ENCODE measurements at places on chromosomes 1 and 21. TPM values are rescaled to one million over a fixed set of nuclear protein-coding genes. Genes with fewer than 3 reads are reported as not detected.

DNA sequence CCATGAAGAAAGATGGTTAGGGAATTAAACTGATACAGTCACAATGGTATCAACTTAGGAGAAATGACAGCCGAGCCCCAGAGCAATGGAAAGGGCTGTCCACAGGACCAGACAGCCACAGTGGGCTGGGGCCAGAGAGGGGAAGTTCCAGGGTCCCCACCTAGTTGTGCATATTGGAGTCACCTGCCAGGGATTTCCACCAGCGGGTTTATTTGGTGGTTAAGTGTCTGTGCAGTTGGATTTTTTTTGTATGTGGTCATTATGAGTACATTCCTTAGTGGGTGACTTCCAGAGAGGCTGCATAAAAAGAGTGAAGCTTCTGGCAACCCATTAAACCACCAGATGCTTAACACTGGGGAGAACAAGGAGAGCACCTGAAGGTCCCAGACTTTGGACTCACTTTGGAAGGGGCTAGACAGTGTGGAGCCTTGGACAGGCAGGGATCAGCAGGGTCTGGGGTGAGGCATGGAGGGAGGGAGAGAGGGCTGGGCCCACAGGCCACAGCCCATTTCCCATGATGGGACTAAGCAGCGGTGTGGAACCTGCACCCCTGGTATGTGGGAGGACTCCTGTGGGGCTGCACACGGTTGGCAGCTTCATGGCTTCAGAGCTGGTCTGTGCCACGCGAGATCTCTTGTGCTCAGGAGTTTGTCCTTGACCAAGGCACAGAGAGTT lies 7.8 kb upstream of the PTTG1IP start:
- DNase-seq, result no peak

GRCh38 chr1:235968831-235969230 lies 96.1 kb downstream of the NID1 start:
- DNase-seq, result no peak

GRCh38 chr1:9551984-9552383 lies 12.7 kb downstream of the SLC25A33 start:
- no peak for DNase-seq

Gene ABCG1
- 13.8 TPM for total RNA-seq

DNA sequence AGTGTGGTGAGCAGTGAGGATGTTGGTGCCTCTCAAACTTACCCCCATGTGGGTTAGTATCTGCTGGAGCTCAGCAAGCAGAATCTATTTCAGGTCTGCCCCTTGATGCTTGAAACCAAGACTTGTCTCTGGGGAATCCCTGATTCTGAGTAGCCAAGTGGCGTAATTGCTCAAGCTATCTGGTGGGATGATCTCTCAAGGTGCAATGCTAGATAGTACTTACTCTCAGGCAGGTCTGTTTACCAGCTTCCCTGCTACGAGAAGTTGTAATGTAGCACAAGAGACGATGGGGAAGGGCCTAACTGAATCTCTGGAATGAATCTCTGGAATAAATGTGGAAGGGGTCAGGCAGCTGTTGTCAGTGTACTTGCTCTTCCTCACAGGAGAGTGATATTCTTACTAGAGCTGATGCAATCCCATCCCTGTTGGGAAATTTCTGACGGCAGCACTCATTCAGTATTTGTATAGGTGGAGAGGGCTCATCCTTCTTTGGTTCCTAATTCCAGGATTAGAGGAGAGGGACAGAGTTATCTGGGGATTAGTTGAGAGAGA lies 65.4 kb downstream of the MACF1 start:
- no peak for DNase-seq

Gene RASSF5
- 5.4 TPM for total RNA-seq

DNA sequence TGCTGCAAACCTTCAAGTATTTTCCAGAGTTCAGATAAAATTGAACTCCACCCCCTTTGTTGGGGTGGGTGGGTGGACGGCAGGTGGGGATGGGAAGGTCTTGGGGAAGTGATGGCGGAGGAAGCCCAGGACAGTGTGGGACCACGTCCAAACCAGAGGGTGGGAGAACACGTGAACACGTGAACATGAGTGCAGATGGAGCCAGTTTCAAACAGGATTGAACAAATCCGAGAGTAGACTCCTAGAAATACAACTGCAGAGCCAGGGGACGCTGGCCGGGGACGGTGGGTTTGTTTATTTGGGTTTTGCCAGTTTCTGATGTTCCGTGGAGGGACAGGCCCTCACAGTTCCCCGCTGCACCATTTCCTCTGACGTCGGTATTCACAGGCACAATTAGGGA lies 2.9 kb downstream of the KRTAP10-2 start:
- no peak for DNase-seq

Gene NBPF6
- not detected for total RNA-seq

DNA sequence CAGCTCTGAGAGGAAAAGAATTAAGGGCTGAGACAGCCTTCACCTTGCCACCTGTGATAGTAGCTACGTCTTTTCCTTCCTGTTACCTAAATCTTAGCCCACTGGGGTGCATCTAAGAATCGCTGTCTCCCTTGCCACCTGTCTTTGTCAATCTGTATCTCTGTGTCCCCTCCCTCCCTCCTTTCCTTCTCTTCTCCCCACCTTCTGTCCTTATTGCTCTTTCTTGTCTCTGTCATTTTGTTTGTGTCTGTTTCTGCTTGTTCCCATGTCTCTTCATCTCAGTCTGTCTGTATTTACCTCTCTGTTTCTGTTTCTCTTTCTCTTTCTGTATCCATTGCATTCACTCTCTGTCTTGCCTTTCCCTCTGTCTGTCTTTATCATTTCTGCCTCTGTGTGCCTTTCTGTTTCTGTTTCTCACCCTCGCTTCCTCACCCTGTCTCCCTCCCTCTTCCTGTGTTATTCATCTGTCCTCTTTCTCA lies 30.2 kb downstream of the SLC22A15 start:
- no peak for DNase-seq

Gene SHE
- total RNA-seq, result 1.7 TPM

Gene SRSF4
- total RNA-seq, result 86.3 TPM

DNA sequence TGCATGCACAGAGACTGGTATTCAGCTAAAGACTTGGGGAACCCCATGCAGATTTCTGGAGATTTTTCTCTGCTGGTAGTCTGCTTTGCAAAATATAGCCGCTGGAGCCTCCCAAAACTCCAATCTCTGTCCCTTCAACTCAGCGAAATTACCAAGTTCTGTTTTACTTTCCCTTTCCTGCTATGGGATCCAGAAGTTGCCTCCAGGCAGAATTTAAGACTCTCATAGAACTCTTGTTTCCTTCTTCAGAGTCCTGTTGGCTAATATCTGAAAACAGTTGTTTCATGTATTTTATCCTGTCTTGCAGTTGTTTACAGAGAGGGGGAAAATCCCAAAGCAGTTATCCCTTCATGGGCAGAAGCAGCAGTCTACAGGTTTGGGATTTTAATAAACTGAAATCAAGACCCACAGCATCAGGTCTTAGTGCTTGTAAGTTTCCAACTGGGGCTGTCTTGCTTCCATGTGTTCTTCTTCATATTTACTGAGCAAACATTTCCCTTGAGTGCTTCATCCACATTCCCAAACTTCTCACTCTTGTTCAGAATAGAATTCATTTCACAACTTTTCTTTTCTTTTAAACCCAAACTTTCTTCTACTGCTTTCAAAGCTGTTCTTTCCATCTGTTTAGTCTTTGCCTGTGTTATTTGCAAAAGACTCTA lies 221.3 kb upstream of the DMRTA2 start:
- no peak for DNase-seq

GRCh38 chr1:219959540-219960203 lies 31.3 kb upstream of the SLC30A10 start:
- no peak for DNase-seq

GRCh38 chr1:151984313-151984956 lies 9.2 kb downstream of the S100A10 start:
- no peak for DNase-seq

Gene ZSWIM5
- 9.0 TPM for total RNA-seq

DNA sequence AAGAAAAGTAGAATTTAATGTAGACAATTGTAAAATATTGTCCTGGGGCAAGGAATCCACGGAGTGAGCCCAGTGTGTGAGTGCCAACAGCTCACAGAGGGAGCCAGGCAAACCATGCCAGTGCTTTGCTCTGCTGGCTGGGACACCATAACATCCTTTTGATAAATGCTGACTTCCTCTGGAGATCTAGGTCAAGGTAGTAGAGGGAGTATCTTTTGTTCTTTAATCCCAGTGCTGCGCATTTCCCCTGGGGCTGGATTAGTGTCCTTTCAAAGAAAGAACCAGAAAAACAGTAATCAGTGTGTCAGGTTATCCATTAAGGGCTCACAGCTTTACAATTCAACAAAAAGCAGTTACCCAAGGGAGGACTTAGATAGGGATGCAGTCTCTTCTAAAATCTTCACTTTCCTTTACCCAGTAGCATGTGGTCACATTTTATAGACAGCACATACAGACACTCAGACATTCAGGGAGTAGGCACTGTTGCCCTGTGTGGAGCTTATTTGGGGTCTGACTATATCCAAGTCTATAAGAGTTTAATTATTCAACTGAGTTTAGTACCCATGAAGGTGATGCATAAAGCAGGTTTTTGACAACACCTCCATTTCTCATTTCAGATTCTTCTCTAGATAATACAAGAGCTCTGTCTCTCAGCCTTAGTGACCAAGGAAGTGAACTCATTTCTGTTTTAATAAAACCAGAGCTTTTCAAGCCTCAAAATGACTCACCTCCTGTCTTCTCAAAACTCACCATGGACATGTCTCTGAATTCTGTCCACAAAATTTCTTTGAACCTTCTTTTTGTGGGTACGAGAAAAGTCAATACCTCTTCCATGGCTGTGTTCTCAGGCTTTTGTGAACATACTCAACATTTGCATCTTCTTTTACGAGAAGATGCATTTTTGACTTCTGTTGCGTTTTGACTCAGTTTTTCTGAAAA lies 215.3 kb downstream of the BRINP2 start:
- DNase-seq, result no peak

Gene FCMR
- total RNA-seq, result 2.7 TPM

DNA sequence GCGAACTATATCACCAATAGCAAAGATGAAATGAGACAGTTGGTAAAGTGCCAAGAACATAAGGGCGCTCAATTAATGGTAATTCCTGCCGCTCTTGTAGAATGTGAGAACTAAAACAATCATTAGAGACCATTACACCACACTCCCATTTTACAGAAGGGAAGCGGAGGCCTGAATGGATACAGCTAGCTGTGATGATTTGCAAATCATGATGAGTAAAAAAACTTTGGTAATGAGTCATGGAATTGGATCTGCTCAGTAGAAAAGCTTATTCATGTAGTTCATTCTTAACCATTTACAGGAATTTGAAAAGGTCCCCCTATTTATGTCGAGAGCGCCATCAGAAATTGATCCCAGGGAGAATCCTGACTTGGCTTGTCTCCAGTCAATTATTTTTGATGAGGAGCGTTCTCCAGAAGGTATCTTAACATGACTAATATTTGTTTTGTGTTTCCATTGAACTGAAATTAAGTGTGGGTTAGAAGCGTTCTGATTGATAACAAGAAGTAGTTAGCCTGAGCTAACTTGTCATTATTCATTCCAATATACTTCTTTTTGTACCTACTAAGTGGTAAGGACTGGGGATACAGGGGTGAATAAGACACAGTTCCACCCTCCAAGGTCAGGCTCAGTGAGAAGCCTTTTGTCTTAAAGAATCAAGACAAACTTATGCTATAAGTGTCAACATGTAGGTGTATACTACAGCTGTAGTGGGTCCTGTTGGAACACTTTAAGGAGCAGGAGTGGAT lies 812 bp downstream of the TTC4 start:
- no peak for DNase-seq

- no peak for DNase-seq
Measured at GRCh38 chr1:53951697-53952096, 5.5 kb downstream of the LRRC42 start.

GRCh38 chr1:17066361-17067068 lies 12.7 kb upstream of the SDHB start:
- DNase-seq, result no peak

GRCh38 chr1:182629499-182630096 lies 25.4 kb upstream of the RGS16 start:
- DNase-seq, result no peak

Gene RHD
- not detected for total RNA-seq

Gene OR6K3
- not detected for total RNA-seq

Gene PROK1
- total RNA-seq, result not detected

DNA sequence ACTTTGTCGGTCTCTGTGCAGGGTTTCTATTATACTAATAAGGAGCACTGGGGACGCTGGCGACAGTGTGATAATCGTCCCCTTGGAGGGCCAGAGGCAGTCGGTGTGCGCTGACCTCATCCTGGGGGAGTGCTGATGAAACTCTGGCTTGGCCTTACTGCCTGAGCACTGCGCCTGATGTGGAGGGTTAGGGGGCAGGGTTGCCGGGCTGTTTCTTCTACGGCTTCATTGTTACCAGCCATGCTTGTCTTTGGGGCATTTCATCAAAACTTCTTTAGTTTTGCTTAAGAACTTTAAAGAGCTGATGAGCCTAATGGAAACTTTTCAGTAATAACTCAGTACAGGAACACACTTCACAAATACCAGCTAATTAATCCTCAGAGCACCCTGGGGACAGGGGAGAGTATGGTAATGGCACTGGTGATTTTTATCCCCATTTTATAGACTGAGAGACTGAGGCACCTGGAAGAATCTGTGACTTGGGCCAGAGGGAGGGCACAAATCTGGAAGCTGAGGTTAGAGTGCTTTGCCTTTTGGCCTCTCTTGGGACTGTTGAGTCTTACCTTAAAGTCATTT lies 81.8 kb downstream of the PEX14 start:
- DNase-seq, result no peak

DNA sequence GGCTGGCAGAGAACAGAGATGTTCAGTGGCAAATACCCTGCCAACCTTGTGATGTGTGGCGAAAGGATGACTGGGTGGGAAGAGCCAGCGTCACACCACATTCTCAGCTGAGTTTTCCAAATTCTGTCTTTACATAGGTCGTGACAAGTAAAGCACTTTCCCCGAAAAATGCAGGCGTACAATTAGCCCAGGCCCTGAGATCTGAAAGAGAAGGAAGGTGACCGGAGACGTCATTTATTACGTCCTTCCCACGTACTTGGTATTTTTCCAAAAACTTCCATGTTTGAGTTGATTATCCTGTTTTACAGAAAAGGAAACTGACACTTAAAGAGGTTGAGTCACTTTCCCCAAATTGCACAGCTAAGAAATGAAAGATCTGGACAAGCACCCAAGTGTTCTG lies 413.3 kb downstream of the PRDM2 start:
- DNase-seq, result no peak

GRCh38 chr1:34726861-34727260 lies 28.0 kb upstream of the GJB5 start:
- DNase-seq, result no peak

GRCh38 chr21:46437511-46437910 lies 21.2 kb upstream of the DIP2A start:
- DNase-seq, result no peak

DNA sequence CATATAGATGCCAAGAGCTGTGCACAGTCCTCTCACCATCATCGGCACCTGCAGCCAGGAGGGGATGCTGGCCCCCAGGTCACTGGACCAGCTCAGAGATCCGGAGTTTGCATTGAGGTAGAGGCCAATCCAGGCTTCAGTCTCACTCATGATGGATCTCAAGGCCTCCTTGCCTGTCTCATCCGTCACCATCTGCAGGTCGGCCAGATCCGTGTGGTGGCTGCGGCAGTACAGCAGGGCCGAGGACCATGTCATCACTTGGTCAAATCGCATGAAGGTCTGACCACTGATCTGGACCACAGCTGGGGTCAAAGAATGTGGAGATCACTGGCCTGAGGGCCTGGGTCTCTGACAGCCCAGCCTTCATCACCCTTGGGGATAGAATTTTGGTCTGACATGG lies 6.6 kb downstream of the CLEC20A start:
- no peak for DNase-seq

- no peak for DNase-seq
Measured at GRCh38 chr1:228798548-228798947, 63.3 kb downstream of the RHOU start.

Gene MGST3
- total RNA-seq, result 338 TPM

Gene FMO3
- 0.19 TPM for total RNA-seq

All from colonic mucosa (tissue), 4 donors.